Activated T-cell treated with anti-CD3 and anti-CD28 coated beads, Interleukin-2, amount 50 U/mL, for 24 hours (primary cell): ENCODE measurements at places on chromosomes 3 and 15.

GRCh38 chr3:52146189-52146588 lies 8.0 kb downstream of the POC1A start:
- no peak for DNase-seq

DNA sequence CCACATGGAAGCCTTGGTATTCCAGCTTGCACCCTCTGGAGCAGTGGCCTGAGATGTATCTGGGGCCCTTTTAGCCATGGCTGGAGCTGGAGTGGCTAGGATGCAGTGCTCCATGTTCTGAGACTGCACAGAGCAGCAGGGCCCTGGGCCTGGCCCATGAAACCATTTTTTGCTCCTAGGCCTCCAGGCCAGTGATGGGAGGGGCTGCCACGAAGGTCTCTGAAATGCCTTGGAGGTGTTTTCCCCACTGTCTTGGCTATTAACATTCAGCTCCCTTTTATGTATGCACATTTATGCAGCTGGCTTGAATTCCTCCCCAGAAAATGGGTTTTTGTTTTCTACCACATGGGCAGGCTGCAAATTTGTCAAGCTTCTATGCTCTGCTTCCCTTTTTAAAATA lies 43.0 kb upstream of the MYRIP start:
- no peak for DNase-seq

GRCh38 chr15:73317651-73318462 lies 50.9 kb downstream of the HCN4 start:
- no peak for DNase-seq

DNA sequence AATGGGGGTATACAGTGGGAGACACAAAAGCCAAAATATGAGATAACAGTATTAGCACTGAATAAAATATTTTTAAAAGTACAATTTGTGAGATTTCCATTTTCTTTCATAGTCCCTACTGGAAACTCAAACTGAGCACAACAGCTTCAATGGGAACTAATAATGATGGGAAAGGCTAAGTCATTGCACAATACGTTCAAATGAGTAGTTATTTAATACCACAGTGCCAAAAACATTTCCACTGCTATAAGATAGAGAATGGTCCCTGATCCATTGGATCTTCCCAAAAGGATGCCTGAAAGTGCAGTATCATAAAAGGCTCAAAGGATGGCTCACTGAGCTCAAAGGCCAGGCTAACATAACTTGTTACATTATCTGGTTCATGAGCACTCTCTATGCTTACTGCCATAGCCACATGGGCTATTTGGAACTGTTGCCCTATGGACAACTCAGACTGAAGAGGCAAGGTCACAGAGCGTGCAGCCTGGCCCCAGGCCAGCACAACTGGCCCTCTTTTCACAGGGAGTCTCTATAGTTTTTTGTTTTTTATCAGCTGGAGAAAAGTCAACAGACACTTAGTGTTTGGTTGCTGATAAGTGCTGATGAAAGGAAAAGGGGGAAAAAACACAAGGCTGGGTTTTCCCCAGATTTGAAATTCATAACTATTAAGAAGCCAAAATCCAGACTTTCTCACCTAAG lies 54.1 kb upstream of the PPIB start:
- no peak for DNase-seq

DNA sequence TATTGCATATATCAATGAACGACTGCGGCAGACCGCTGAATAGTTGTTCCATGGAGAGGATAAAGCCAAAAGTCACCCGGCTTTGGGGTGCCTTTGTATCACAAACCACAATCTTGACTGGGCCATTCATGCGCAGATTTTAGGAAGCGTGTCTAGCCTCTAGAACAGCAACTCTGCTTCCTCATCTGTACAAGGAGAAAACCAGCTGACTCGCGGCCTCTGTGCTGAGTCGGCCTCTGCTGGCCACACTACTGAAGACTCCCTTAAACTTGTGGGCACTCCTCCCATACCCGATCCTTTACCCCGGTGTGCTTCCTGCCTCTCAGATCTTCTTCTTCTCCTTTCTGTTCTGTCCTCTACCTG lies 872 bp downstream of the DLEC1 start:
- peak; percentile 58 for DNase-seq

DNA sequence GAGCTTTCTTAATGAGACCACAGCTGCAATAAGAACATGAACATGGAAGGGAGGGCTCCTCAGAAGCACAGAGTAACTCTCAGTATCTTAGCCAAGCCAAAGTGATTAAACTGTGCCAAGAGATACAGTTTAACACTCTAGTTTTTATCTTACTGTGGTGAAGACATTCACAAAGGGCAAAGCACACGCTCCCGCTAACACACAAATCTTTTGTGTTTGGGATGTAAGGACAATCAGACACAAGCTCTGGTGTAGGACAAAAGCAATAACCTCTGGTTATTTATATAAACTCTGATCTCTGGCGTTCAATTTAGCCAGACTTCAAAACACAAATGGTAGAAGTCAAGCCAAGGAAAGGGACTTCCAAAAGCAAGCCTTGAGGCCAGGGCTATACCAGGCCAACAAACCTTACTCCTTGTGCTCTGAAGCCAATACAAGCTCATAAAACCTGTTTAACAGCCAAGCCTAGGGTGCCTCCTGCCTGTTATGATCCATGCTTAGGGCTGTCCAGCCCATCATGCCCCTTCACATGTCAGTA lies 27.8 kb downstream of the DPH3 start:
- DNase-seq: no peak

DNA sequence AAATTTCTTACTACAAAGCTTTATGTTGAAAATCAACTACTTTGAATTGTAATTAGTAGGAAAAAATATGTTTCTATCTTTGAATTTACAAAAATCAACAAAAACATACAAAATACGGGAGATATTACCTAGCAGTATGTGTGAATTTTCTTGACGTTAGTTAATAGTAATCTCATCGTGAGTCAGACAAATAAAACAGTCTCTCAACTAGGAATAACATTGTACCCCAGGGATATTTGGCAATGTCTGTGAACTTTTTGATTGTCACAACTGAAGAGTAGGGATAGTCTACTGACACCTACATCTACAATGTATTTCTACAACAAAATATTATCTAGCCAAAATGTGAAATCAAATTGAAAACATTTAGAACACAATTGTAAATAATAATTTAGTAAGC lies 250.3 kb downstream of the POLQ start:
- DNase-seq: no peak

GRCh38 chr3:125398952-125399351 lies 23.8 kb upstream of the ZNF148 start:
- no peak for DNase-seq

DNA sequence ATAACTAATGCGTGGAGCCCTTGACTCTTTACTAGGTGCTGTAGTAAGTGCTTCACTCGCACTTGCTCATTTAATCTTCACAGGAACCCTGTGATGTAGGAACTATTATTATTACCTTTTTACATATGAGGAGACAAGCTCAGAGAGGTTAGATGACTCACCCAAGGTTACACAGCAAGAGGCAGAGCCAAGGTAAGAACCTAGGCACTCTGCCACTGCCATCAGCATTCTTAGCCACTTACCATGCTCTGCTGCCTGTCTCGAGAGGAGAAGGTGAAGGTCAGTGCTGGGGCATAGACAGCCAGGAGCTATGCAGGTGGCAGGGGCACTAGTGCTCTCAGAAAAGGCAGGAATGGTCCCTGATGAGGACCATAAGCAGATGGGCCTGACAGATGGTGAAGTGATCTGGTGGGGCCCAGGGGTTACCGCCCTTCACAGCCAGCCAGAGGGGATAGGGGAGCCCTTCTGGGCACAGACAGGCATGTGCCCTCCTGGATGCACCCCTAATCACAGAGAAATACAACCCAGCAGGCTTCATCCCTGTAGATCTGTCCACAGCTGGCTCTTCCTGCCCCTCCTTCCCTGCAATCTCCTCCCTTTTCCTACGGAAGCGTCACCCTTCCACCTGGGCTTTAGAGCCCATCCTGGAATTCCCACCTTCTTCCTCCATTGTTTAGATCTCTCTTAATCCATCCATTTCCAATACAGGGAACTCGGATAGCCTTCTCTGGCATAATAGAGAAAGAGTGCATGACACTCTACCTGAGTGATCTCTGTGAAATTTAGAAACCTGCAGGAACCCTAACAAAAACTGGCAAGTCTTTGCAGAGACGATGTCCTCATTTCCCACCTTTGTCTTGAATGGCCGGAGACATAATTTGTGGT lies 26.9 kb downstream of the ABTB1 start:
- no peak for DNase-seq
